ENCODE measurements at places on chromosomes 3 and 15.
A peak's percentile ranks its signal among the peaks of the same experiment; 100 is the strongest.

- DNase-seq, result no peak
Observed at GRCh38 chr3:53147151-53147902, 13.7 kb upstream of the PRKCD start.

DNA sequence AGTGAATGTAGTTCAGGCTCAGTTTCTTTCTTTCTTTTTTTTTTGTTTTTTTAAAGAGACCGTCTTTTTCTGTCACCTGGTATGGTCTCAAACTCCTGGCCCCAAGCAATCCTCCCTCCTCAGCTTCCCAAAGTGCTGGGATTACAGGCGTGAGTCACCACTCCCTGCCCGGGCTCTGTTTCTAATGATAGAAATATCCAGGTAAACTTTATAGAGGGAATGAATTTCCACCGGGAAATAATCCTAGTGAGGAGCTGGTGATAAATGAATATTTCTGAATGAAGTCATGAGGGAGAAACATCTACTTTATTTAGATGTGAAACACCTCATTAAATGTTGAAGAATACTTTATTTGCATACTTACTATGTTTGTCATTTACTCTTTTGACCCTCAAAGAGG, 7.2 kb downstream of the RNF13 start:
- no peak for DNase-seq

DNA sequence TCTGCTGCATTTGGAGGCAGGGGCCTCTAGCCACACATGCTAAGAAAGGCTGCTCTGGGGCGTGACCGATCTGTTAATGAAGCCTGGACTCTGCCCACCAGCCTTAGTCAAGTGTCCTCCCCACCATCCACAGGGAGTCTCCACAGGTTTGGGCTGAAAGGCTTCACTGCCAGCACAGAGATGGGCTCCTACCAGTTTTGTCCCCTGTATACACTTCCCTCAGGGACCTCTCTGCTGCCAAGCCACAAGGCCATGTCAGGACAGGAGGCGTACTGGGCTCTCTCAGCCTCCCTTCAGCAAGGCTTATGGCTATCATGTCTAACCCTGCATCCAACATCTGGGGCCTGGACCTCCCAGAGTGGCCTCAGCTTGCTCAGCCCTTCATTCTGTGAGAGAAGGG, 23.5 kb downstream of the KIF9 start:
- DNase-seq, result no peak

- no peak for DNase-seq
Observed at GRCh38 chr3:45596290-45596791, 1.8 kb downstream of the LIMD1 start.

DNA sequence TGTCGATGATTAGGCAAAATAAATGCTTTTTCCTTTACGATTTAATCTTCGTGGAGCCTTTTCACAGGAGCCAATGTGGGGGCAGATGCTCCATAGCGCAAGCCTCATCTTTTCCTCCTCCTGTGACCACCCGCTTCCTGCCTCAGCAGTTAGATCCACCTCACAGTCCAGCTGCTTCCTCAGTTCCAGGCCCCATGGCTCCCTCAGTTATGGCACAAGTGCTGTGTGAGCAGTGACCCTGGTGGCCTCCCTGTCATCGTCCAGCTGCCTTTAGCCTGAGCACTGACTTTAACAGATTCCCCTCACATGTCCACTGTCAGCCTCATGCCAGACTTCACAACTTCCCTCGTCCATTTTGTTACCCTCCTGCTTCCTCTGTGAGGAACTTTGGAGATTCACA, 424.6 kb upstream of the GBE1 start:
- DNase-seq, result no peak

DNA sequence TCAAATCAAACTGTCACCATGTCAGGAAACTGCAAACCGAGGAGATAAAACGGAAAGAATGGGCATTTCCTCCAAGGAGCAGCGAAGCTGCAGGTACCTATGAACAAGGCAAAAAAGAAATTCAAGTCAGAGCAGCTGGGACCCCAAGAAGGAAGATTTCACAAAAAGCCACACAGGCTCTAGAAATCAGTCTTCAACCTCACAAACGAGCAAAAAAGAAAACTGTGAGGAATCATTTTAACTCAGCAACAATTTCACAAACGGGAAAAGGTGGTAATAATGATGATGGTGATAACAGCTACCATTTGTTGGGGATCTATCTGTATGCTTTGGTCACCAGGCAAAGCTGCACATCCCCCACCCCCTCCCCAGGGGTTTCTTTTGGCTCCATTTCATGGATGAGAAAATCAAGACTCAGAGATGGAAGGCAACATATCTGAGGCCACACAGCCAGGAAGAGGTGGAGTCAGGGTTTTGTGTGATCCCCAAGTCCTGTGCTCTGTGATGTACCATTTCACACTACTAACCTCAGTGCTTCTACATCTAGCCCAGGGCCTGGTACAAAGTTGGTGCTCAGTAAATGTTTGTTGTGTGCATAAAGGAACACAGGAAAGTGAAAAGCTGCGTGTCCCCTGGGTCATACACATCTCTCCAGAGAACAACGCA, 109.9 kb downstream of the IQSEC1 start:
- peak; percentile 26 for DNase-seq

DNA sequence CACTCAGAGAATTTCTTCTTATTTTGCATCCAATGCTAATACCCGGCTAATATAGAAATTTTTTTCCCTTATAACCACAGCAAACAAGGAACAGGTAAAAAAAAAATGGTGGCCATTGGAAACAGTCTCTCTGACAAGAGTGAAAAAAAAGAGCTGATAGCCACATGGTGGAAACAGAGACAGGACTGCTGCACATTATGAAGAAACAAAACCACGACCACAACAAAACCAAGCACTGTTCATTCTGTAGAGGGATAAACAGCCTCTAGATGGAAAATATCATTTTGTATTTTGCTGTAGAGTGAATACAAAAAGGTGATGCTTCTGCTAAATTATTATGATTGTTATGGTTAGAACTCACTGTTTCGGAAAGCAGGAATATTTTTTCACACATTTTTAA, 686.2 kb downstream of the NLGN1 start:
- DNase-seq, result no peak

- DNase-seq, result no peak
Observed at GRCh38 chr15:35958021-35958420, 412.1 kb upstream of the DPH6 start.

- DNase-seq, result peak; percentile 39
Observed at GRCh38 chr15:73944161-73945129, 18.2 kb downstream of the LOXL1 start.

DNA sequence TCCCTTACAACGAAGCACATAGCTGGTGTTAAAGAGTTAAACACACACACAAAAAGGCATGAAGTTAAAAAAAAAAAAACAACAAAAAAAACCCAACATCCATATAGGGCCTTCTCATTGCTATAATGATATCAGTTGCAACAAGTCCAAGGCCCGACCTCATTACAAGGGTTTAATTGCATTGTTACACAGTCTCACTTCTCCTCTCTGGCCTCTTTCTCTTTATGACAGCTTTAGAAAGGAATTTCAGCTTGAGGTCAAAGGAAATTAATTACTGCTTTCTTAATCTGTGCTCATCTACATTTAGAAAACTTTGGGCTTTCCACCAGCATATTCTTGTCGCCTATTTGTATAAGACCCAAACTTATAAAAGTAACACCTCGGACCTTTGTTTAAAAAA, 342.1 kb downstream of the NR2F2 start:
- no peak for DNase-seq

DNA sequence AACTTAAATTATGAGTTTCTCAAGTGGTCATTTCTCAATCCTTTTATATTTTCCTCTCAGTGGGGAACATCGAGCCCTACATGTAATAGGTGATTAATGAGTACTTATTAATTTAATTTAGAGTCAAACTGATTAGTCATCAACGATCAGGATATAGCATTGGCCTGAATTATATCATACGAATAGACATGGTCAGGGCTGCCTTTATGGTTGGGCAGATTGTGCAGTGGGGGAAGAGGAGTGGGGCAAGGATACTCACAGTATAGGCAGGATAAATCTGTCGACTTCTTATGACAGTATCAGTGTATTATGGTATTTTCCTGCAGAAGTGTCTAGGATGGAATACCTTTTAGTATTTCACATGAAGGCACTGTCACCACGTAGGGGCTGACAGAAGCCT, 27.0 kb downstream of the C2CD4A start:
- DNase-seq, result no peak

GRCh38 chr15:48963524-48964113, at the start of gene SHC4:
Gene SHC4, minus strand, starts transcription at chr15:48963919. Its CDS starts 904 bp downstream, at chr15:48963015.
- peak; percentile 78 for DNase-seq

GRCh38 chr15:63223463-63223862, 34.1 kb downstream of the RAB8B start:
- DNase-seq, result no peak

- DNase-seq, result no peak
Observed at GRCh38 chr15:31516440-31516839, 189.8 kb downstream of the KLF13 start.

DNA sequence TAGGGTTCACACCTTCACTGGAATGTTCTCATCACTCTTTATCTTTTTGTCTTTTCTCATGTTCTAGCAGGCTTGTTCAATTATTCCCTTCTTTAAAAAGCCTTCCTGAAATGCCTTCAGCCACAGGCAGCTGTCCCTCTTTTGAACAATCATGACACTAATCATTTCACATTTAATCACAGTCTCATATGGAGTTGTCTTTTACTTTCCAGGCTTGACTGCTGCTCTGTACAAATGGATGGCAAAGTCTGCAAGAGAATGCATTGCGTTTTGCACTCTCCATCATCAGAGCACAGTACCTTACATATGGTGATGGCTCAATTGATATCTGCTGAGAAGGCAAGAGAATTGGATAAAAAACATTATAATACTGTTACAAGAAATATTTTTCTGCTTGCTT, 529.8 kb downstream of the DIPK2A start:
- no peak for DNase-seq

- no peak for DNase-seq
Observed at GRCh38 chr3:160027541-160028195, 39.0 kb downstream of the IL12A start.

- no peak for DNase-seq
Observed at GRCh38 chr15:99282586-99282985, 31.3 kb downstream of the LRRC28 start.

DNA sequence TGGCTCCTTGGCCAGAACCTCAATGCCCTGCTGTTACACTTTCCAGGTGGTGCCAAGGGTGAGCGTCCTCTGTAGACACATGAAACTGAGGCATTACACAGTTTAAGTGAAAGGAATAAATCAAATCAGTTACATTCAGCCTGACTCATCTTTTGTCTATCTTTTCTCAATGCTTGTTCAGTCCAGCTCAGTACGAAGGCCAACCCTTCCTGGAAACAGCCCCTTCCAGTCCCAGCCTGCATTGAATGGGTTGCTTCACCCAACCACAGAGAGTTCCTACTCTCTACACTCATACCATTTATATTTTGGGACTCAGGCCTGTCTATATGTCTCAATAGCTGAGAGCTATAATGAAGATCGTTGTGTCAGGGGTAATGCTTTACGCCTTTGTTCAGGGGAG, 363.6 kb downstream of the RORA start:
- DNase-seq, result no peak

DNA sequence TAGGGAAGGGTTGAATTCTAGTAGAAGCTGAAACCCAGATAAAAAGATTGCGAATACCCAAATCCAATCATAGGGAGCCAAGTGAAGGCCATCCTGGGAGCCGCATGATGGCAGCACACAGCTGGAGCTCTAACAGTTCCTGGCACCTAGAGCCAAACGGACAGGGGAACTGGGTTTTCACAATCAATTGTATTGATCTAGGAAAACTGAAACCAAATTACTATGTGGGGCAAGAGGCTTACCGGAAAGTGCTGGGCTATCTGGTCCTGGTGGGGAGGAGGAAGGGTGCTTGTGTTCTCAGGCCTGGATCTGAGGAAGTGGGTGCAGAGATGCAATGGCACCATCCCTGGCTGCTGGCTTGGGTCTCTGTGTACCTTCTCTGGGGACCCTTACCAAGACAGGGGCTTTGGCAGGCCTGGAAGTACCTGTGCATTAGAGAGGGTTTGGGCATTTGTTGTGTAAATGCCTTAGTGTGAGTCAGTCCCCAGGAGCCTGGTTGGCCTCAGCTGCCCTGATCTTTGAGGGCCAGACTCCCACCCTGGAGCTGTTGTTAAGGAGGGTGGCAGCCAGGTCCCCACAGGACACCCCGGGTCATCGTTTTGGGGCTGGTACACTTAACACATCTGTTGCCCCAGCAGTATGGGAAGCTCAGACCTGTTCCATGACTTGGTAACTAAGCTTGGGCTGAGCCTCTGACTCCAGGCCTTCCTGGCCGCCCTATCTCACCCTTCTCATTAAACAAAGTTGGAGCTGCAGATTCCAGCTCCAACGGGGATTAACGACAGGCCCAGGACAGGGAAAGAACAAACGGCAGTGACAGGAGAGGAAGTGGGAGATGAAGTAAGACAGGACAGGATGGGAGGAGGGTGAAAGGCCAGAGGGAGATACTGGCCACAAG, 8.9 kb upstream of the FURIN start:
- no peak for DNase-seq

DNA sequence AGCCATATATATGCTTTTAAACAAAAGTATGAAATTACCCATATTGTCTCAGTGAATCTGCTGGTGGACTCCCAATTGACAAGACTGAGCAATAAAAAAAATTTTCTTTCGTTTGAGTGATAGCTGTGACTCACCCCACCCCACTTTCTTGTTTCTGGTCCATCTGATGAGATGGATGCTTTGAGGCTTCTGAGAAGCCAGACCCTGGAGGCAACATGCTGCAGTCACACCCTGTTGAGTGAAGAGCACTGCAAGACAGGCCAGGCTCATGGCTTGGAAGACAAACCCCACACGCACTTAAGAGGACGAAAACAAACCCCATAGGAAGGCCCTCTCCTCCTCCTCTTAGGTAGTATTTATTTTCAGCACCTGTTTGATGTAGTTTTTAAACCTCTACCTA, 276.0 kb upstream of the TTC14 start:
- DNase-seq, result no peak

GRCh38 chr3:126445506-126445905, 30.2 kb downstream of the ZXDC start:
- no peak for DNase-seq

DNA sequence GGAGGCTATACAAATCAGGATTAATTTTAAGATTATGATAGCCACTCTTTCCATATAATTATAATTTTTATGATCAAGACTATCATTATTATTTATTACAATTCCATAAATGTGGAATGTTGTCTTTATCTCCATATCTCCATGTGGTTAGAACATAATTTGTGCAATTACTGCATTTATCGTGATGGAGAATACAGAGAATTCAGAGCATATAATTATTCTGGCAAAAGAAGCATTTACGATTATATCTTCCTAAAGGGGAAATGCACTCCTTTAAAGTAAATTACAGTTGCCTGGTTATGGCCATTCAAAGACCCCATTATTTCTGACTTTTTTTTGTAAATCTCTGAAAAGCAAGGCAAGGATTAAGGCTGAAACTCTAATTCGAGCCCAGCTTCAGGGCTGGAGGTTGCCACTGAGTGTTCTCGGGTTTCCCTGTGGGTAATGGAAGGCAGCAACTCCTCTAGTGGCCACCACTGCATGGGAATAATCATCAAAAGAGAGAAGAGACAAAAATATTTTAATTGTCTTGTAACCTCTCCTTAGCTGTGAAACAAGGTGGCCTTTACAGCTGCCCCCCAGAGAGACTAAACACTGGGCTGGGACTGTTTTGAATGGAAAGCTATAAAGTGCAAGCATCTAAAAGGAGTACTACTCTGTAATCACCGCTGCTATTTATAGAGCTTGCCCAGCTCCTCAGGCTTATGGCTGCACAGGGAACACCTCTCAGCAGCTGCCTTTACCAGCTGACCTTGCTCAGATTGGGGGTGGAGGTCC, 59.8 kb upstream of the PRTG start:
- no peak for DNase-seq

- no peak for DNase-seq
Observed at GRCh38 chr3:128605091-128606046, 45.2 kb downstream of the RPN1 start.
